ENCODE measurements at places on chromosomes 2 and 18.

- no peak for DNase-seq
Measured at GRCh38 chr2:179424571-179424970, 159.9 kb upstream of the SESTD1 start.

DNA sequence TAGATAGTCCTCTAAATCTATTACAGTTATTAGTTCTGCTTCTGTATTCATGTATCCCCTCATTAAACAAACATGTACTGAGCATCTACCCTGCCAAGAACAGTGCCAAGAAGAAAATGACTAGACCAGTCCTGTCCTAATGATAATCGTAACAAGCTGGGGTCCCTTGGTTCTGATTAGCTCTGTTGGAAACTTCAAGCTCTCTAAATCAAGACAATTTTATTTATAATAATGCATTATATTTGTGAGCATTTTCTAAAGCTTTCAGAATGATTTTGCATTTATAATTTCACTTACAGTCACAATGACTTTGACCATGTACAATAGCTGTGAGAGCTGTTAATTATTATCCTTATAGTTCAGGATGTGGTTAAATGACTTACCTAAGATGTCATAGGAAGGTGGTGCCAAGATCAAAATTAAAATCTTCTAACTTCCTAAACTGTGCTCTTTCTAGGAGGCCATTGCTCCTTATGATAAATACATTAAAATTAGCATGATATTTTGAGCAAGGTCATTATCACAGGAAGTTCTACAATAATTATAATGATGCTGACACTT lies 336.5 kb upstream of the SLC39A10 start:
- no peak for DNase-seq

DNA sequence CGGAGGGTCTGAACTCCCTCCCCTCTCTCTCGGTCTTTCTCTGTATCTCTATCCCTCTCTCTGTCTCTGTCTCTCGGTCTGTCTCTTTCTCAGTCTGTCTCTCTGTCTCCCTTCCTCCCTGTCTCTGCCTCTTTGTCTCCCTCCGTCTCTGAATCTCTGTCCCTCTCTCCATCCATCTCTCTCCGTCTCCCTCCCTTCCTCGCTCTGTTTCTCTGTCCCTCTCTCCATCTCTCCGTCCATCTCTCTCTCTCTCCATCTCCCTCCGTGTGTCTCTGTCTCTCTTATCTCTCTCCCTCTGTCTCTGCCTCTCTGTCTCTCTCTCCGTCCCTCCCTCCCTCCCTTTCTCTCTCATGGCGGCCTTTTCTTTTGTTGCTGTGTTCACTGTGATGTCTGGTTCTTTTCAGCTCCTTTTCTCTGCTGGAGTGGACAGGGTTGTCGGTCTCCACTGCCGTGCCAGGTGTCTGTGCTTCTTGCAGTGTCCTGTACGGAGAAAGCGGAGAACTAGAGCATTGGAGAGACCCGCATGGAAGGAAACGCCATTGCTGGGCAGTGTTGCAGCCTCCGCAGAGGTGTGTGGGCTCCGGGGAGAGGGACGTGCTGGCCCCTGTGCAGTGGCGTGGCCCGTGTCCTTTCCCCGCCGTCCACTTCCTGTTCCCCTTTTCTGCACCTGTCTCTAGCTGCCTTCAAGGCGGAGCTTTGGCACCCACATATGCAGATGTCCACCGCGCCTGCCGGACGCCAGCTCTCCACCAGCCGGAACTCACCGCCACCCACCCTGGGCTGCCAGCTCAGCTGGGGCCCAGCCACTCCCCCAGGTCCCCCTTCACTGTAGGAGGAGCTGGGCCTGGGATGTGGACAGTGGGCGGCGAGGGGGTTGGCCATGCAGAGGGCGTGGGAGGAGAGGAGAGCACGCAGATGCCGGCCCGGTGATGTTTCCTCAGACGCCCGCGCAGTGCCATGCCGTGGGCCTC lies 113.1 kb downstream of the NFATC1 start:
- peak; percentile 1 for DNase-seq

DNA sequence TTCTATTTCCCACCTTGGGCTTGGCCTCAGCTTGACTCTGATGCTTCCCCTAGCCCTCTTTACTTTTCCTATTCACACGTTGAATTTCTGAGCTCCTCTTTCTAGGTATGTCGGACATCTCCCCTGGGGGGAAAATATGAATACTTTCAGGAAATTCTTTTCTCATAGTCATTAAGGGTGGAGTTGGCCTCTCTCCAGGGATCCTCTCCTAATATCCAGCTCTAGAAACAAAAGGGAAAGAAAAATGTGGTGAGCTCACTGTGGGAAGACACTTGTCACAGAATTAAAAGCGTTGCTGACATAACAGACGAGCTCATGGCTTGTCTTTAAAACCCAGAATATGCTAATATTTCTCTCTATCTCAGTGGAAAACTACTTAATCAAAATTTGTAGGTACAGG lies 132.7 kb upstream of the MEX3C start:
- DNase-seq = no peak

- no peak for DNase-seq
Measured at GRCh38 chr18:75538727-75539126, 111.2 kb upstream of the SMIM21 start.

- DNase-seq = no peak
Measured at GRCh38 chr18:60277855-60278480, 94.6 kb downstream of the MC4R start.

GRCh38 chr2:47631792-47632398 lies 151.1 kb upstream of the MSH6 start:
- no peak for DNase-seq

DNA sequence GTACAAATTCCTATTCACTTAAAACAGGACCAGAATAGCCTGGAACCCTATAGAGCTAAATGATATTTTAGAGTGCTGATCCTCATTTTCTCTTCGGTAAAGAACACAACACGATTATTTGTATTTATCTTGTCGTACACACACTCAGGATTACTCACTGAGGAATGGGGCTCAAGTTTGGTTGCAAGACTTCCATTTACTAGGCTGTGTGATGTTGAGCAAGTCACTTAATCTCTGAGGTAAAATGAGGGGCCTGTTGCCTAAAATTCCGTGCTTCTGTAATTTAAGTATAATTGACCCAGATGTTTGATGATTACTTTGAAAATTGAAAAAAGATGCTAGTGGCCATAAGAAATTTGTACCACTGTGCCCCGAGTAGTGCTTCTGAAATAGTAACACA lies 42.6 kb upstream of the MAP4K3 start:
- no peak for DNase-seq

- no peak for DNase-seq
Measured at GRCh38 chr2:203590496-203590895, 55.4 kb upstream of the RAPH1 start.

DNA sequence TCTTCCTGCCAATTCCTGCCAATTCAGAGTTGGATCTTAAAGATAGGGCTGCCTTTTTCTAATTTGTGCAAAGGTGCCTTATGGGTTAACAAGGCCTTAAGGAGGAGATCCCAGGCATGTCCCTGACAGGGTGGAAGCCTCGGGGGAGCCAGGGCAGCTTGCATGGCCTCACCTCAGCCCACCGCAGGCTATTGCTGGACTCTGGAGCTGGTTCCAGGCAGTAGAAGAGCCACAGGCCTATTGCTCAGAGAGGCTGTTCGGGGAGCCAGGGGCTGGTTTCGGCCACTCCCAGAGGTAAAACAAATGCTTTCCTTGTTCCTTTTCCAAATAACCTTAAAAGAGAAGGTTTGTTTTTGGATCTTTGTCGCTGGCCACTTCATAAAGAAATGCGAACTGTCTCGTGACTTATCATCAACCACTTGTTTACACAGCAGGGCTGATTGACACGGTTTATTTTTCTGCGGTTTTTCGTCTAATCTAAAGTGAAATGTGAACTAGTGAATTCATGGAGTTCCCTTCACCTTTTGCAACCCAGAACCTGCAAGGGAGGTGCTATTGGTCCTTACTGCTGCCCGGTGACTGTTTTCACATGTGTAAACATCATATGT lies 108.6 kb downstream of the APOB start:
- DNase-seq = no peak

- DNase-seq = no peak
Measured at GRCh38 chr2:160201849-160202539, 1.9 kb upstream of the ITGB6 start.

DNA sequence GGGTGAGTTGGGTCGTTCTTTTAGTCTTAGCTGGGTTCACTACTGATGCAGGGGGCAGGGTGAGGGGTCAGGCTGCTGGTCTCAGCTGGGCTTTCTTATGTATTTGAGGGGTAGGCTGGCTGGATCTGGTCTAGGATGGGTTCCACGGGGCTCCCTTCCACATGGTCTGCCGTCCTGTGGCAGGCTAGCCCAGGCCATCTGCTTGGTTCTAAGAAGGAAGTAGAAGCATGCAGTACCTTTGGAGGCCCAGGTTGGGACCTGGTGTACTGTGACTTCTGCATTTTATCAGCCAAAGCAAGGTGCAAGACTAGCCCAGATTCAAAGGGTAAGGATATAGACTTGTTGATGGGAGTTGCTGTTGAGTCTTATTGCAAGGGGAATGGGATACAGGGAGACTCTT lies 35.5 kb upstream of the MGAT5 start:
- no peak for DNase-seq

DNA sequence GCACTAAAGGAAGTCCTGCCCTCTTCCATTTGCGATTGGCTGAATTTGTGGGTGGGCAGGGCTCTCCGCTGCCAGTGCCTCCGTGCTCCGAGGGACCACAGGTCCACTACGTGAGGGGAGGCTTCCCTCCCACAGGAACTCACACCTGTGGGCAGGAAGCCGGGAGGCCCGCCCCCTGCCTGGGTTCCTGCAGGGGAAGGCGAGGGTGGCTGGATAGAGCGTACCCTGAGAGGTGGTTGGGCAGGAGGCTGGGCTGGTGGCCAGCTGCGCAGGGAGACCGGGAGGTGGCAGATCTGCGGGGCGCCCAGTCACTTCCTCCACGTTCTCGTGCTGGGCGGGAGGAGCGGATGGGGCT lies 47.0 kb upstream of the PTH2R start:
- no peak for DNase-seq

DNA sequence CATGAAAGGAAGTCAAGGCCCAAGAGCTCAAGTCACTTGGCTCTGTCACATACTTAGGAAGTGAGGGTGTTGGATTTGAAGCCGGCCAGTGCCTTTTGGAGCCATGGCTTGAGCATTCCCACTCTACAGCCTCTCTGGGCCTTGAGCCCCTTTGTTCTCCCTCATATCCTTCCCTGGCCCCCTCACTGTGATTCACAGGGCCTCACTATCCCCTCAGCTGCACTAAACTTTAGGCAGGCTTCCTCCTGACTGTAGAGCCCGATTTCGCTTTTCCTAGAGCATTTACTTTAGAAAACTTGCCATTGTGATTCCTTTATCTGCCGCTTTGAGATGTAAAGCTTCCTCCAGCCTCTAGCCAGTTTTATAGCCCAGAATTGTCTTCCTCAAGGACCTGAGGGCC lies 107.6 kb downstream of the FBXO15 start:
- DNase-seq = no peak

GRCh38 chr2:150618245-150618895 lies 130.9 kb upstream of the RND3 start:
- no peak for DNase-seq

GRCh38 chr18:24763765-24764513 lies 303.5 kb downstream of the HRH4 start:
- DNase-seq = no peak

- no peak for DNase-seq
Measured at GRCh38 chr2:19256121-19256601, 102.3 kb downstream of the OSR1 start.

GRCh38 chr18:75492852-75493251 lies 65.3 kb upstream of the SMIM21 start:
- no peak for DNase-seq

DNA sequence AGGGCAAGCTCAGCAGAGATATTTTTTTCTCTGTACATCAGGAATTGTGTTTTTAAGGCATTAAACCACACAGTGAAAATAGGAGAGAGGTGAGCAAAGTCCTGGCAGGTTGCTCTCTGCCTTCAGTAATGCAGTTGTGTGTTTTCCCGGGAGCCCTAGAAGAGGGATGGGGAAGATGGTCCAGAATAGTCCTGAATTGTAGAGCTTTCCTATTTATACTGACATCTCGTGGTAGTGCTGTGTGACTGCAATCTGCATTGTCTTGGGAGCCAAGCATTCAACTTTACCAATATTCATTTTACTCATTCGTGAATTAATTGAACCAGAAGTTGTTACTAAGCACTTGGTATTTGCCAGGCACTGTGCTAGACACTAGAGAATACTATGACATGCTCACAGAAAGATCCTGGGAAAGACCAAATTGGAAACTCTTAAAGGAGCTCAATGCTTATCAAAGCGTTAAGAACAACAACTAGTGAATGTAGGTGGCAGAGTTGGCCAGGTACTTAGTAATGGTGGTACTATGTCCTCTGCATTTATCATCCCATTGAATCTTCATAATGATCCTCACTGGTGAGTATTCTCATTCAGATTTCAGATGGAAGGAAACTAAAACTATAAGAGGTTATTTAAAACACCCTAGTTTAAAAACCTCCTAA lies 214.6 kb downstream of the TRIB2 start:
- no peak for DNase-seq

GRCh38 chr2:209653134-209653533 lies 118.5 kb upstream of the UNC80 start:
- no peak for DNase-seq

DNA sequence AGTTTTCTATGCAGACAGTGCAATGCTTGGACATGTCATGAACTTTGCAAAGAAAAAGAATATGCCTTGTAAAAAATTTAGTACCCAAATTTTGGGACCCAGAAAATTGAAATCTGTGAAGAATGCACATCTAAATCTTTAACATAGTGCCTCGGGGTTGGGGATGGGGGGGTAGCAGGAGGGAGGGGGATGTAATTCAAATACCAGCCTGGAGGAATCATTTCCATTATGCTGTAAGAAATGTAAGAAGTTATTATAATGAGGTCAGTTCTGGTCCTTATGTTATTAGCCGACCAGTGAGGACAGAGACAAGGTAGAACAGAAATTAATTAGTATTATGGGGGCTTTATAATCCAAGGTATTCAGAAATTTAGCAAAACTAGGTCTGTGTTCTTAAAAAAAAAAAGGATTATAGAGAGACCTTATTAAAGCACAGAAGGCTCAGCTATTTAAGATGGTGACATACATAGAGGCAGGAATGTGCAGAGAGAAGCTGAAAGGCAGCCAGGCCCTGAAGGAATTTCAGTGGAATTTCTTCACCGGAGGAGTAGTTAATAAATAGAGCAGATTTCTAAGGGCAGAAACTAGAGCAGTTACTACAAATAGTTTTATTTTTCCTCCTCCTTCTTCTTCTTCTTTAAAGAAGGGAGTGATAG lies 89.0 kb upstream of the RBMS1 start:
- DNase-seq = no peak

GRCh38 chr2:72859831-72860262 lies 27.4 kb upstream of the SPR start:
- peak; percentile 41 for DNase-seq

GRCh38 chr2:240424341-240425235 lies 10.9 kb upstream of the GPC1 start:
- DNase-seq = peak; percentile 0

DNA sequence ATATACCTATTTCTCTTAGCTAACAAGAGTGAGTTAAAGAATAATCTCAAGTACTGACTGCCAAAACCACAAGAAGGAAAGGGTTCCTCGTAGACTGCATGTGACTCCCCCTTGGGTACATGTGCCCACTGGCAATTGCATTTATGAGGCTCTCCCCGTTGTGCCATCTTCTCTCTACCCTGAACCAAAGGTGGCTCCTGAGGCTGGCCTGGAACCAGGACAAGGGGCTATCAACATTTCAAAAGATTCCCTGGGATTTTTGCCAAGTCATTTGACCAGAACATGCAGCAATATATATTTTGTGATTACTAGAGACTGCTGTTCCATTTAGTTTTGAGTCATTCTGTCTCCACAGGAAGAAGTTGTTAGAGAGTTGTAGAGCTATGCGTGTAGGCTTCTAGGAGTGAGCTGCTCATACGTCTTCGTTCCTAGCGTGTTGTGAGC lies 45.8 kb downstream of the LAMA3 start:
- DNase-seq = no peak

- no peak for DNase-seq
Measured at GRCh38 chr2:176818617-176819016, 394.0 kb upstream of the HNRNPA3 start.

Measured in stimulated activated CD4-positive, alpha-beta T cell treated with anti-CD3 and anti-CD28 coated beads, Interleukin-4, amount 100 ng/mL, for 1 hour (primary cell).